ENCODE measurements at places on chromosomes 16 and 17.

- DNase-seq = no peak
These were observed 398.9 kb downstream of the SHISA9 start for GRCh38 chr16:13300066-13300840.

DNA sequence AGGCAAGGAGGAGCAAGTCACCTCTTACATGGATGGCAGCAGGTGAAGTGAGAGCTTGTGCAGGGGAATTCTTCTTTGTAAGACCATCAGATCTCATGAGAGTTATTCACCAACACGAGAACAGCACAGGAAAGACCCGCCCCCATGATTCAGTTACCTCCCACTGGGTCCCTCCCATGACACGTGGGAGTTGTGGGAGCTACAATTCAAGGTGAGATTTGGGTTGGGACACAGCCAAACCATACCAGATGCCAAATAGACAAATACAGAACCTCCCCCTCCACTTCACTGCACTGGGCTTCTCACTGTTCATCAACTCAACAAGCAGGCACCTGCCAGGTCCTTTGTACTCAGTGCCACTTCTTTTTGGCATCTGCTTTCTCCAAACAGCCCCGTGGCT lies 100.2 kb downstream of the WSCD1 start:
- no peak for DNase-seq

DNA sequence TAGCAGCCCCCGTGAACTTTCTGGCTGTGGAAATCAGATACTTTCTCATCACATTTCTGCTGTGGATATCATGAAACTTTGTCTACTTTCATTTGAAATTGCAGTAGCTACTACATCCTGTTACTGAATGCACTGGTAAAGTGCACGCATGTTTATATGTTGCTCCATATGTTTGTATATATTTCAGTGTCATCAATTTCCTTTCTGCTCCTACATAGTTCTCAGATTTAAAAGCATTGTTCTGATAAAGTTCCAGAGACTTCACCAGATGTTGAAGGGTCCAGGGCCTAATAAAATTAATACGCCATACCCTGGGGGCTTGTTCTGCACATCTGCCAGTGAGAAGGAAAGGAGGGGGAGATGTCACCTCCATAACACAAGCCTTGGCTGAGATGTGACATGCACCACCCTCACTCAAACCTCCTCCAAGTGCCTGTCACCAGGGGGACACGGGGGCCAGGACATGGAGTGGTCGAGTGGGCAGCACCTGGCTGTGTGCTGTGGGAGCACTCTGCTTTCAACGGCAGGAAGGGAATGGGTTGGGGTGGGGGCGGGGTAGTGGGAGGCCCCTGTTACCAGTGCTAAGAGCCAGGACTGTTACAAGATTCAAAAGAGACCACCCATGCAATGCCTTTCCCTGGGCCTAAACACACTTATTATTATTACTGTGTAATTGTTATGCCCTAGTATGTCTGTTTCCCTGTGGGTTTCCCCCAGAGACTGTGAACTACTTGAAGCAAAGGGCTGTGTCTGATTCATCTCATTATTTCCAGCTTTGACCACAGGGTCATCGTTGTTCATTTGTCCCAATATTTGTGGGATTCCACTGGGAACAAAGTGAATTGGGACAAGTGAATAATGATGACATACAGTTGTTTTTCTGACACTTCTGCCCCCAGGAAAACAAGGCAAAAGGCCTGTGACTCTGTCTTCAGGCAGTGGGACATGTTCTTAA lies 193.4 kb downstream of the FOXL1 start:
- DNase-seq = no peak

GRCh38 chr16:17396762-17397498 lies 73.8 kb downstream of the XYLT1 start:
- DNase-seq = no peak

All from activated CD8-positive, alpha-beta memory T cell treated with anti-CD3 and anti-CD28 coated beads for 24 hours (primary cell).